ENCODE measurements at places on chromosomes 6 and 20.
A peak's percentile ranks its signal among the peaks of the same experiment; 100 is the strongest.

- DNase-seq = no peak
These were observed 32.8 kb downstream of the SLC13A3 start for GRCh38 chr20:46618316-46619100.

- DNase-seq = no peak
These were observed 8.6 kb downstream of the CDC40 start for GRCh38 chr6:110188791-110189190.

DNA sequence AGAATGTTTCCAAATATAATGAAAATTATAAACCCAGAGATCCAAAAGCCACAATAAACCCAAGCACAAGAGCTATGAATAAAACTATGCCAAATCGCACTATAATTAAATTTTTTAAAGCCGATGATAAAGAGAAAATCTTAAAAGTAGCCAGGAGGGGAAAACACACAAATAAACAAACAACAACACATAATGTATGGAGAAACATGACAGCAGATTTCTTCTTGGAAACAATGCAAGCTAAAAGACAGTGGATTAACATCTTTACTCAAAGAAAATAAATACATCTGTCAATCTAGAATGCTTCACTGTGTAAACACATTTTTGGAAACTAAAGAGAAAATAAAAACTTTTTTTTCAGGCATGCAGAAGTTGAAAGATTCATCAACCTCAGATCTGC lies 80.3 kb upstream of the RNF24 start:
- no peak for DNase-seq

- DNase-seq = no peak
These were observed 7.2 kb downstream of the TFAP2A start for GRCh38 chr6:10407674-10408054.

- DNase-seq = peak; percentile 79
These were observed at the start of gene CUL9 for GRCh38 chr6:43181942-43182860. Gene CUL9, plus strand, starts transcription at chr6:43182196. Its CDS starts 2,115 bp downstream, at chr6:43184311.

- DNase-seq = no peak
These were observed 61.6 kb upstream of the EDN1 start for GRCh38 chr6:12228447-12229146.

DNA sequence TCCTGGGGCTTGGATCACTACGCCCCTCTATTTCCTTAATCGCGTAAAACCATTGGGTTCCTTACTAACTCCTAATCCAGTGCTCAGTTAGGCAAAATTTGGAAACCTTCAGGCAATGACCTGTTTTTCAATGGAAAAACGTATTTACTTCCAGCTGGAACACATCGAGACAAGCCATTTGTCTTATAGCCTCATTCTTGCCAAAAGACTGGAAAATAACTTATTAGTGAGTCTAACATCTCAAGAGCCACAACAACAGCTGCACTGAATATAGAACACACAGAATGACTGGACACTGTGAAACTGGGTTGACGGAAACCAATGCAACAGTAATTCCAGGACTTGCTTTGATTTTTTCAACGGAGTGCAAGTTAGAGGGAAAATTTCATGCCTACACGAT lies 125.2 kb upstream of the MAP3K7 start:
- no peak for DNase-seq

GRCh38 chr6:593139-593906 lies 63.6 kb downstream of the HUS1B start:
- DNase-seq = peak; percentile 67

DNA sequence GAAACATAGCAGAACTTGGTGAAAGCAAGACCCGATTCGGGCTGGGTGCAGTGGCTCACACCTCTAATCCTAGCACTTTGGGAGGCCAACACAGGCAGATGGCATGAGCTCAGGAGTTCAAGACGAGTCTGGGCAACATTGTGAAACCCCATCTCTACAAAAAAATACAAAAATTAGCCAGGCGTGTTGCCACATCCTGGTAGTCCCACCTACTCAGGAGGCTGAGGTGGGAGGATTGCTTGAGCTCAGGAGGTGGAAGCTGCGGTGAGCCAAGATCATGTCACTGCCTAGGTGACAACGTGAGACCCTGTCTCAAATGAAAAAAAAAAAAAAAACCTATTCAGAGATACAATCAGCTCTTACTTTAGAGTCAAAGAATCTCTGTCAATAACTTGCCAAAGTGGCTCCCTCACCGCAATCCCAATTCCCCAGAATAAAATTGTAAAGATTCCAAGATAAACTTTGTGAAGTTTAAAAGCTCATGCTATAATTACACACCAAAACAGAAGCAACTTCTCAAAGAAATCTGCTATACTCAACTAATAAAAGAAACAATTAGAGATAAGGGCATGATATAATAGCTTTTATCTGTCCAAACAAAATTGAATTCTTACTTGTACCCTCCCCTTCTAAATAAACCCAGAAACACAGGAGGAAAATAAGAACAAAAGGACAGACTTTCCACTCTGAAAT lies 33.6 kb downstream of the CDK19 start:
- DNase-seq = no peak

DNA sequence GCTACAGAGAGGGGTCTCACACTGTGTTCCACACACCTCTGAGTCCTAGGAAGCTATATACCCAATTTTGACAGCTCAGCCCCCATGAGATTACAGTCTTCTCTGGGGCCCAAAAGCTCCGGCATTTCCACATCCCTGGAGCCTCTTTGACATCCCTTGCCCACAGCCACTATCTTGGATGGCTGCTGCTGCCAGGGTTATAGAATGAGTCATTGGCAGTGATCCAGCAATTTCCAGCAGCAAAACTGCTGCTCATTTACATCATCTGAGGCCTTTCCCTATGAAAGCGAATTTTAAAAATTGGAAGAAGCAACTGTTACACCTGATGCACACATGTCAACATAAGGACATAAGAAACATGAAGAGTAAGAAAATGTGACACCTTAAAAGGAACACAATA lies 590.7 kb downstream of the MEI4 start:
- no peak for DNase-seq

GRCh38 chr6:118485601-118486550 lies 62.2 kb upstream of the PLN start:
- DNase-seq = no peak

DNA sequence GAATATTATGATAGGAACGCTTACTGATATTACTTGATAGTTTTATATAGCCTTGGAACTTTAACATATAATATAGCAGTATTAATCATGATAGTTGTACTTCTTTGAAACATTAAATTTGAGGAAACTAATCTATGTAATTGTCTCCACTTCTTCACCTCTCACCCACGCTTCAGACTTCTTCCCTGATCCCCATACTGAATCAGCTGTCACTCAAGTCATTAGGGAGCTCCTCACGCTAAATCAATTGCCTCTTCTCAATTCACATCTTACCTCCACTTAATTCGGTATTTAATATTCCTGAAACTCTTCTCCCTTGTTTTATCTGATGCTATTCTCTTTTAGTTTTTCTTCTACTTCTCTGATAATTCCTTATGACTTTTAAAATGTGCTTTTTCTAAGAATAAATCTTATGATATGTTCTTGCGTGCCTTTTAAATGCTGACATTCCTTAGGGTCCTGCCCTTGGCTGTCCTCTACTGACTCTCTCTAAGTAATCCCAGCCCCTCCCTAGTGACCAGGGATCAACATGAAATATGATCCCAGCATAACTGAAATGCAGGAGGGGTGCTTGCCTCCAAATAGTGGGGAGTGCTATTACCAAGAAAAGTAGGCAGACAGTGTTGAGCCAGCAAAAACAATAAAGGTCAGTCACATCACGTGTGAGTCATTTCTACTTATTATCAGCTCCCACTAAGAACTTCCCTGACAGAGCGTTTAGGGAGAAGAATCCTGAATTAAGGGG lies 9.9 kb downstream of the ANKRD66 start:
- peak; percentile 9 for DNase-seq

DNA sequence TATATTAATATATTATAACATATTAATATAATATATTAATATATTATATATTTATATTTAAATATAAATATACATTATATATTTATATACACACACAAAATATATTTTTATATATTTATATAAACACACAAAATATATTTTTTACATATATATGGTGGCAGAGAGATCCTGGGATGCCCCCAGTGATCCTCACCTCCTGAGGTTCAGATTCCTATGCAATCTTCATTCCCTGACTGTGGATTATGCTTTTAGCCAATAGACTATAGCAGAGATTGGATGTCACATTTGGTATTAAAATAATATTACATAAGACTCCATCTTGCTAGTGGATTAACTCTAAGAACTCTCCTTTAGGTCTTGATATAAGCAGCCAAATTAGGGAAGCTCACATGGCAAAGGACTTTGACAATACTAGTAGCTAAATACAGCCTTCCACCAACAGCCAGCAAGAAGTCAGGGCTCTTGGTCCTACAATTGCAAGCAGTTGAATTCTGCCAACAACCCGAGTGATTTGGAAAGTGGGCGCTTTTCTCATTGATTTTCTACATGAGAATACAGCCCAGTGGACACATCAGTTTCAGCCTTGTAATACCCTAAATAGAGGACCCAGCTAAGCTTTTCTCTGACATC lies 681.0 kb downstream of the C6orf118 start:
- no peak for DNase-seq

DNA sequence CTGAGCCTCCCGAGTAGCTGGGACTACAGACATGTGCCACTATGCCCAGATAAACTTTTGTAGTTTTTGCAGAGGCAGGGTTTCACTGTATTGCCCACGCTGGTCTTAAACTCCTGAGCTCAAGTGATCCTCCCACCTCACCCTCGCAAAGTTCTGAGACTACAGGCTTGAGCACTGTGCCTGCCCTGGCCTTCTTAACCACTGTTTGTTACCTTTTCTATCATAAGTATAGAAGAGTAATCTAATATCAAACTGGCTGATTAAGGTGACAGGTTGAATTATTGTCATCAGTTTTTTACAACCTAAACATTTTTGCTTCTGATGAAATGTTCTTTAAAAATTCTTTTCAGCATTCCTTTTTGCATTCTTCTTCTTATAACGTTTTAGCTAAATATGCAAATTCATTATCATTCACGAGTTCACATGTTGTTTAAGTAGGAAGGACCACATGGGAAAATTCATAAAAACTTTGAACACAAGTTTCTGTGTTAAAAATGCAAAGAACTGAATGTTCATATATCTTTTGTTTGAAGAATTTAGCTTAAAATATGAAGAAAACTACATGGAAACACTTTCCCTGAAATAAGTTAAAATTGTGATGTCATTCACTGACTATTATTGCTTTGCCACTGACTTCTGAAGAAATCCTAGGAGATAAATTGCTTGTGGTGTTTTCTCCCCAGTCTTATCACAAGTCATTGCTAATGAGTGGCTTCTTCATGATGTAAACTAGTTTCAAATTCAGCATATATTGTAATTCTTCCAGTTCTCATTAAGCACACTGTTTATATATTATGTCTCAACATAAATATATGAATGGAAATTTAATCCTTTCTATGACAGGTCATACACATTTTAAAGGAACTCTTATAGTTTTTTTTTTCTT lies 106.7 kb downstream of the ADGRB3 start:
- no peak for DNase-seq

DNA sequence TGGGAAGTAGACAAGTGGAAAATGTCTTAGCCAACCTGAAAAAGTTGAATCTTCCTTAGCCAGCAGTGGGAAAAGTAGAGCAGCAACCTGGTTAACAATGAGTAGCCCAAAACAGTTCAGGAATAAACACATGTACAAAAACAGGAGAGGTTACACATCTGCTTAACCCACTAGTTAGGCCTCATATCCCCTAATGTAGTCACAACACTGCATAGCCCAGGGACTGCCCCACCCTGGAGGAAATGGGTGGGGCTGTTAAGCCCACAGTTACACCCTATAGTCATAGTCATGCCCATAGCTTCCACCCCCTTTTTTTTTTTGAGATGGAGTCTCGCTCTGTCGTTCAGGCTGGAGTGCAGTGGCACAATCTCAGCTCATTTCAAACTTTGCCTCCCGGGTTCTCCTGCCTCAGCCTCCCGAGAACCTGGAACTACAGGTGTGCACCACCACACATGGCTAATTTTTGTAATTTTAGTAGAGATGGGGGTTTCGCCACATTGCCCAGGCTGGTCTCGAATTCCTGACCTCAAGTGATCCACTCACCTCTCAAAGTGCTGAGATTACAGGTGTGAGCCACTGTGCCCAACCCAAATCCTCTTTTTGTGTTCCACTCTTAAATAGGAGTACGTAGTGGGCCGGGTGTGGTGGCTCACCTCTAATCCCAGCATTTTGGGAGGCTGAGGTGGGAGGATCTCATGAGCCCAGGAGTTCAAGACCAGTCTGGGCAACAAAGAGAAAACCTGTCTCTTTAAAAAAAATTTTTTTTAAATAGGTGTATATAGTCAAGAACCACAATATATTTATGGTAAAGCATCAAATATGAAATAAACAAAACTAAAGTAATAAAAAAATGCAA lies 24.5 kb downstream of the ILRUN start:
- DNase-seq = no peak

- no peak for DNase-seq
These were observed 4.5 kb downstream of the PHF3 start for GRCh38 chr6:63640062-63640461.

GRCh38 chr6:163538331-163538730 lies 123.8 kb downstream of the QKI start:
- no peak for DNase-seq

DNA sequence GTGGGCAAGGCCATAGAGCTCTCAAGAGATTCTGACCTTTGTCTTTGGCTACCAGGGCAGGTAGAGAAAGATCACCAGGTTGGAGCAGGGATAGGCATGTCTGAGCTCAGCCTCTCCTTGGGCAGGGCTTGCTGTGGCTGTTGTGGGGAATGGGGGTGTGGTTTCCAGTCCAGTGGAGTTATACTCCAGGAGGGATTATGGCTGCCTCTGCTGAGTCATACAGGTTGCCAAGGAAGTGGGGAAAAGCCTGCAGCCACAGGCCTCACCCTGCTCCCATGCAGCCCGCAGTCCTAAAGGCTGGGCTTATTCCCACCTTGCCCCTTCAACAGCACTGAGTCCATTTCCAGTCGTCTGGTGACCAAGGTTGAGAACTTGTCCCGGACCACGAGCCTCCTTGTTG lies 21.9 kb downstream of the MEP1A start:
- no peak for DNase-seq

- no peak for DNase-seq
These were observed 32.6 kb upstream of the TBC1D7 start for GRCh38 chr6:13360671-13361540.

- DNase-seq = no peak
These were observed 390.2 kb downstream of the THBS2 start for GRCh38 chr6:168863467-168863866.

DNA sequence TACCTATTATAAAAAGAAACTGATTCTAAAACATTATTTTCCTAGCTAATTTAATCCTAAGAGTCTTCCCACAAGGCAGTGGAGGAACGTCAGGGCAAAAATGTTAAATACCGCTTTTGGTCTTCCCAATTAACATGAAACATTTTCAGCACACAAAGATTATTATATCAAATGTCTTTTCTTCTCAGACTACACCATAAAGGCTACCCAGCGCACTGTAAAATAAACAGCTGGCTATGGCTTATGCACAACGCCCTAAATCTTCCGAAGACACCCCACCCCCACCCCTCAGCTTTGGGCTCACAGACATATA lies 1.0 kb downstream of the NUDT3 start:
- DNase-seq = no peak

DNA sequence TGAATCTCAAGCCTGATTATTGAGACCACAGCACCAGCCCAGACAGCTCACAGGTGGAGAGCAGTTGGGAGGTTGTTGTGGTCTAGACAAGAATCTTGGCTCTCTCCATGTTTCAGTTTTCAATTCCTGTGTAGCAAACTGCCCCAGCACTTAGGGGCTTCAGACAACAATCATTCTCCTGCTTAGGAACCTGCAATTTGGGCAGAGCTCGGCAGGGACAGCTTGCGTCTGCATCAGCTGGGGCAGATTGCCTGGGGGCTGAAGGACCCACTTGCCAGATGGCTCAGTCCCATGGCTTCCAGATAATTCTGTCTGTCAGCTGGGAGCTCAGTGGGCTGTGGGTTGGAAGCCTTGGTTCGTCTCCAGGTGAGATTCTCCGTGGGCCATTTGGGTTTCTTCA lies 6.9 kb downstream of the TGM6 start:
- no peak for DNase-seq

Data from nephron progenitor cell (in vitro differentiated cells).